ENCODE measurements at places on chromosomes 16 and 17. TPM values are rescaled to one million over a fixed set of nuclear protein-coding genes. Genes with fewer than 3 reads are reported as not detected.

GRCh38 chr17:66831383-66832210 is 3.3 kb upstream of the CACNG5 start:
- no peak for DNase-seq

- no peak for DNase-seq
Observed at GRCh38 chr16:68760671-68761275, 23.7 kb downstream of the CDH1 start.

DNA sequence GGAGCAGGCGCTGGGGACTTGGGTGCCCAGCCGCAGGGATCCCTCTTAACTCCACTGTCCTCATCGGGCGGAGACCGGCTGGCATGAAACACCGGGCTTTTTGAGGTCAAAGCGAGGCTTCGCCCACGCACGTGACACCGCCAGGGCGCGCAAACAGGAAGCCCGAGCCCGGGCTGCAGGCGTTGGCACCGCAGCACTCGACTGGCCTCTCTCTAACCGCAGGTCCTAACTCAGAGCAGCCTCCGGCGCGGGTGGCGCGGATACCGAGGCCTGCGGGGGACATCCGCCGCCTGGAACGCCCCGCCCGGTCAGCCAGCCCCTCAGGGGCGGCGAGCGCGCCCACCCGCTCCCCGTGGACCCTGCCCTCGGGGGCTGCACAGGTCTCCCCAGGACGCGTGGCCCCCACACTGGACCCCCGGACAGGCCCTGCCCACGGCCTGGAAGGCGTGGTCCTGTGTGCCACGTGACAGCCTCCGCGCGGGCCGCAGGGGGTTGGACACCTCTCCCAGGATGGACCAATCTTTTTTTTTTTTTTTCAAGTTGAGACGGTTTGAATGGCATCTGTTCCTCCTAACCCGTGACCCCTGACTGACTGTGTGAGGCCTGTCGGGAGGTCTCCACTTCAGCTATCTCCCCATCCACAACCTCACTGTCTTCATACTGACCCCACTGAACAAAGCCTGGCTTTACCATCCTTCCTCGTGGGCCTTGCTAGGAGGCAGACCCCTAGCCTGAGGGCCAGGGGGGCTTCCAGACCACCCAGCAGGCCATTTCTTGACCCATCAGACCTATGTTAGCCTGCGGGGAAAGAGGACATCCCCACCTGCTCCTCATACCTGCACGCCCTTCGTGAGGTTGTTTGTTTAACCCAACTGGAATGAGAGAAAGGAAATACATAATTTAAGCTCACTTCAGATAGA is 8.4 kb upstream of the SLC47A2 start:
- DNase-seq, result peak; percentile 78

DNA sequence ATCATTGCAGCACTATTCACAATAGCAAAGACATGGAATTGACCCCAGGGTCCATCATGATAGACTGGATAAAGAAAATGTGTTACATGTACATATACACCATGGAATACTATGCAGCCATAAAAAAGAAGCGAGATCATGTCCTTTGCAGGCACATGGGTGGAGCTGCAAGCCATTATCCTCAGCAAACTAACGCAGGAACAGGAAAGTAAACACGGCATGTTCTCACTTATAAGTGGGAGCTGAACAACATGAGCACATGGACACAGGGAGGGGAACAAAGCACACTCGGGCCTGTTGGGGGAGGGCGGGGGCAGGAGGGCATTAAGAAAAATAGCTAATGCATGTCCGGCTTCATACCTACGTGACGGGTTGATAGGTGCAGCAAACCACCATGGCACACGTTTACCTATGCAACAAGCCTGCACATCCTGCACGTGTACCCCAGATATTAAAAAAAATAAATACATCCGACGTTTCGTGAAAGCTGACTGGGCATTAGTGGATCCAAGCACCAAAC is 28.9 kb downstream of the ZNF778 start:
- no peak for DNase-seq

MYH1 gene
- not detected for total RNA-seq

PCGF2 gene
- total RNA-seq, result 9.3 TPM

CCDC92B gene
- not detected for total RNA-seq

SARM1 gene
- total RNA-seq, result 14.3 TPM
